Glutamatergic neuron (in vitro differentiated cells): ENCODE measurements at places on chromosomes 2 and 18. TPM values are rescaled to one million over a fixed set of nuclear protein-coding genes. Genes with fewer than 3 reads are reported as not detected.

Gene ACMSD
- total RNA-seq: not detected

Gene DNAH6
- 0.86 TPM for total RNA-seq

Gene CFC1
- 1.8 TPM for total RNA-seq

Gene GIGYF2
- 91.7 TPM for total RNA-seq

Gene SLC38A11
- not detected for total RNA-seq

Gene PCARE
- total RNA-seq: 0.66 TPM

GRCh38 chr2:86251840-86252266 lies 52.6 kb downstream of the MRPL35 start:
- H3K27ac ChIP-seq: no peak overlapping the region
- no peak overlapping the region for H3K4me3 ChIP-seq
- peaks cover 5% of the 10 kb centered on the region for H3K36me3 ChIP-seq

DNA sequence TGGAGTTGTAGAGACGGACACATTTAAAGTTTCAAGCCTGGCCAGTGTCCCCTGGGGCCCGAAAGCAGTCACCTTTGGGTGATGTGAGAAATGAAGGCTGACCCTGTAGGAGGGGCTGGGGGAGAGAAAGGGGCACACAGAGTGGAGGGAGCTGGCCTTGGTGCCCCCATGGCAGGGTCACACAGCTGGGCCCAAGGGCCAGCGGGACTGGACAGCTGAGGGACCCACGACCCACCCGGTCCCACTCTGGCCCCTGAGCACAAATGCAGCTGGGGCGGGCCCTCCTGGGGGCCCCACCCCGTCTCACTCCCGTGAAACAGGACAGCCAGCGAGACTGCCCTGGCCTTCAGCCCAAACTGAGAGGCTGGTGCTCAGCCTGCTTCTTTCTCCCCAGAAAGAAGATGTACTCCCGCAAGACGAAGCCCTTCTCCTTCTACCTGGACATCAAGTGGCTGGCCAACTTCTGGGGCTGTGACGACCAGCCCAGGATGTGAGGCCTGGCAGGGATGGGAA lies 6.1 kb downstream of the AGXT start:
- no peak overlapping the region for H3K4me3 ChIP-seq
- no peak for DNase-seq
- peaks cover 8% of the 10 kb centered on the region for H3K27me3 ChIP-seq
- H3K27ac ChIP-seq: no peak overlapping the region
- H3K36me3 ChIP-seq: no peaks in the 10 kb centered on the region

DNA sequence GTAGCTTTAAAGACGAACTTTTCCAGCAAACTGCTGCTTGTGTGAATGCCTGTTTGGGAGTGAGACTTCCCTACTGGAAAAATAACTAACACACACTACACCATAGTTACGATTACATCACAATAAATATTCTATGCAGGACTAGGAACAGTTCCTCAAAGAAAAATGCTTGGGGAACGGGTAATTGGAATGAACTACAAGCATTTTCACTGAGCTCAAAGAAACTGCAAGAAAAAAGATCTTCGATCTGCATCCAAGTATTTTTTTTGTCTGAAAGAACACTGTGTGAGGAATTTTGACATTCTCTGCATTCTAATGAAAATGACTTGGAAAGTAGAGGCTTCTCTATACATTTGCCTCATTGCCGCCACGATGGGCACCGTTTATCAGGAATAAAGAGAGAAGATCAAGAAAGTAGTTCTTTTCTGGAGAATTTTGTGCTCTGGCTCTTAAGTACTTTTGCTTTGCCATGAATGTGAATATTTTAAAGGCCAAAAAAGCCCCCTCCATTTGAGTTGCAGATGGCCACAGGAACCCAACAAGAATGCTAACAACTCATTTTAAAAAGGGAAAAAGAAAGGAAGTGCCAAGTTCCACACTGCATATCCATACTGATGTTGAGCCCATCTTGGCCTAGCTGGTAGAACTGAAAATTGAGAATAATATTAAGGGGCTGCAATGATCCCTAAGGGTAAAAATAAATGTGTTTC lies 13.6 kb downstream of the LYPD1 start:
- no peaks in the 10 kb centered on the region for H3K27me3 ChIP-seq
- no peak overlapping the region for H3K27ac ChIP-seq
- H3K4me1 ChIP-seq: peaks cover 1% of the 10 kb centered on the region
- no peak for DNase-seq

DNA sequence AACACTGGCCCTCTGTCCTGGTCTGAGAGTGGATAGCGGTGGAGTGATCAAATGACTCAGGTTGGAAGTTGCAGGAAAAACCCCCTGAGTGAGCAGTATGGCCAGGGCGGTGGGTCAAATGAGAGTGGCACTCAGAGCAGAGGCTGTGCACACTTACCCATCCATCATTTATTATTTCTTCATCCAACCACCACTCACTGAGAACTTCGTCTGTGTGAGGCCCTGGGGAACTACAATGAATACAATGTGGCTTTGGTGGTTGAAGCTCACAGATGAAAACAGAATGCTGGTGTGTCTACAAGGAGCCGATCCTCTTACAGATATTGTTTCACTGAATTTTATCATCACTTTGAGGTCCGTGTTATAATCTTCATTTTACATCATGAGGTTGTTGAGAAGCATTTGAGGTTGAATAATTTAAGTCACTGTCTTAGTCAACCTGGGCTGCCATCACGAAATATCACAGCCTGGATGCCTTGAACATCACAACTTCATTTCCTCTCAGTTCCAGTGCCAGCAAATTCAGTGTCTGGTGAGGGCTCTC lies 73.4 kb upstream of the ID2 start:
- no peak overlapping the region for H3K27ac ChIP-seq
- no peak overlapping the region for H3K4me3 ChIP-seq
- peaks cover 6% of the 10 kb centered on the region for H3K36me3 ChIP-seq
- no peak for DNase-seq

GRCh38 chr2:168188002-168188401 lies 59.4 kb downstream of the STK39 start:
- H3K4me1 ChIP-seq: peaks cover 22% of the 10 kb centered on the region
- no peaks in the 10 kb centered on the region for H3K27me3 ChIP-seq
- no peak for DNase-seq
- no peaks in the 10 kb centered on the region for H3K36me3 ChIP-seq
- H3K27ac ChIP-seq: no peak overlapping the region
- H3K4me3 ChIP-seq: no peak overlapping the region

DNA sequence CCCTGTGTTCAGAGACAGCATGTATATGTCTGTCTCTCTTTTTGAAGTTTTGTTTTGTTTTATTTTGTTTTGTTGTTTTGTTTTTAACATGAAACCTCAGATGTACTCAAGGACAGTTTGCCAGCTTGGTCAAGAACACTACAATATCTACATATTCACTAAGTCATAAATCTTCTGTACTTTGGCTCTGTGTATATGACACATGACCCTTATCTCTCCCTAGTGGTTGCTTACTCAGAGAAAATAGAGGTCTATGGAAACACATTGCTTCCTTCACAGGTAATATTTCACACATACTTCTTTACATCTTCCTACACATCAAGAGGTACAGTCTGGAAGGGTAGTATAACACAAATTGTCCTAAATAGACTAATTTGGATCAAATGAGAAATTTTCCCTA lies 312.6 kb upstream of the VRK2 start:
- no peaks in the 10 kb centered on the region for H3K27me3 ChIP-seq
- no peaks in the 10 kb centered on the region for H3K4me1 ChIP-seq
- no peak for DNase-seq
- no peak overlapping the region for H3K4me3 ChIP-seq
- no peak overlapping the region for H3K27ac ChIP-seq
- H3K36me3 ChIP-seq: no peaks in the 10 kb centered on the region

DNA sequence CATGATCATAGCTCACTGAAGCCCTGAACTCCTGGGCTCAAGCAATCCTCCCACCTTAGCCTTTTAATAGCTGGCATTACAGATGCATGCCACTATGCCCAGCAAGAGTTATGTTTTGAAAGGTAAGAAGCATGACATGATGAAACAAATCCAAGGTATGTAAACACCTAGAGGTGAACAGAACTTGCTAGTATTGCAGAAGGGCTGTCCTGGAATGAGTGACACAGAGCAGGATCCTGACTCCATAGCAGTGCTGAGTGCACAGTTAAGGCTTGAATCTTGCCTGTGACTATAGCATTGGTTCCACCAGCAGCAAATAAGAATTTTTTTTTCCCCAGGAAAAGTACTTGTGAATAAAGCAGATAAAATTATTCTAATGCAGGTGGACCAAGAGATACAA lies 309.5 kb downstream of the PIK3C3 start:
- H3K36me3 ChIP-seq: no peaks in the 10 kb centered on the region
- H3K4me3 ChIP-seq: no peak overlapping the region
- H3K4me1 ChIP-seq: peaks cover 15% of the 10 kb centered on the region
- no peaks in the 10 kb centered on the region for H3K27me3 ChIP-seq
- no peak overlapping the region for H3K27ac ChIP-seq
- no peak for DNase-seq

DNA sequence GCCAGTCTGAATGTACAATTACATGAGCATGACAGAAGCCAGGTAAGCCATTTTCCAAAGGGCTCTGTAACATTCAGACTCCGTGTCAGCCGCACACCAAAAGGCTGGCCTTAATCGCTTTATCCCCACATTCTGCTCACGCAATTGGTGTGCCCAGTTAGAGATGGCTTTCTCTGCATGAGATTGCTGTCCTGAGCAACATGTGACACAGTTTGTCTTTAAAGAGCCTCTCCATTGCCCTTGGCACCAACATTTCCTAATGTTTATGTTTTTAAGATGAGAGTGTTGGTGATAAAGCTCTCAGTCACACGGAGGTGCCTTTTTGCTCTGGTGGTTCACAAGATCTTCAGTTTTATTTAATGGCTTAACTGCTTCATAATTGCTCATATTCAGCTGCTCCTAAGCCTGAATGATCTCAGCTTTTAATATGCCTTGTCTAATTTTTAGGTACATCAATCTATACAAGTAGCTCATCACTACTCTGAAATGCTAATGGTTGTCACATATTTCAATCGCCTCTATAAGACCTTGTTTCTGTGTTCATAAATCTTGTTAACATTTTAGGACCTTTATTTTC lies 164.8 kb upstream of the ACVR2A start:
- no peak for DNase-seq
- peaks cover 3% of the 10 kb centered on the region for H3K27me3 ChIP-seq
- H3K27ac ChIP-seq: no peak overlapping the region
- no peak overlapping the region for H3K4me3 ChIP-seq
- peaks cover 28% of the 10 kb centered on the region for H3K4me1 ChIP-seq
- H3K36me3 ChIP-seq: peaks cover 4% of the 10 kb centered on the region

- no peaks in the 10 kb centered on the region for H3K36me3 ChIP-seq
Observed at GRCh38 chr2:50646226-50646625, 385.7 kb downstream of the NRXN1 start.

GRCh38 chr2:227748079-227748478 lies 2.4 kb downstream of the SCYGR8 start:
- H3K4me1 ChIP-seq: no peaks in the 10 kb centered on the region
- DNase-seq: peak; percentile 55
- no peak overlapping the region for H3K4me3 ChIP-seq
- H3K27me3 ChIP-seq: peaks cover 1% of the 10 kb centered on the region
- H3K36me3 ChIP-seq: no peaks in the 10 kb centered on the region

- H3K4me1 ChIP-seq: peaks cover 6% of the 10 kb centered on the region
- no peak overlapping the region for H3K27ac ChIP-seq
- DNase-seq: no peak
Observed at GRCh38 chr2:84964406-84965191, 6.4 kb upstream of the KCMF1 start.

DNA sequence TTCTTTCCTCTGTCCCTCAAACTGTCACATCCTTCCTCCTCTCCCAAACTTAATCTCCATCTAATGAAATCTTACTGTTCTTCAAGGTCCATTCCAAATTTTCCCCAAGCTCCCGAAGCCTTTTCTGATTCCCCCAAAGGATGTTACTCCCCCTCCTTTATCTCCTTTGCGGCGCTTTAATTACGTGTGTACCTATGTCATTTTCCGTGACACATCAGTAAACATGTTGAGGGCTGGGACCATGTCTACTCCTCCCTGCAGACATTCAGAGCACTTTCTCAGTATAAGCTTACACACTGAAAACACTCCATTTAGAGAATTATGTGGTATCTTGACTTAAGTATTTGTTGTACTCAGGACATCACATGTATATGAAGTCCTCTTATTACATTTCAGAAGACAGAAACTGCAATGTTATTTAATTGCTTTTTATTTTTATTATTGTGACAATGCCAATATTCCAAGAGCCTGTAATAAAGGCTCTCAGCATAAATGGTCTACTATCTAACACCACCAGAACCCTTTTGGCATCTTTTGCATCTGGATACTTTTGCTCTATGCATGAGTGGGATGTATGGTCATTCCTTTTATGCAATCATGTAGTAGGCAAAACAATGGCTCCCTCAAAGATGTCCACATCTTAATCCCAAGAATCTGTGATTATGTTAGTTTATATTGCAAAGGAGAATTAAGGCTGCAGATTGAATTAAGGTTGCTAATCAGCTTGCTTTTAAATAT lies 1.8 kb downstream of the NMI start:
- H3K27me3 ChIP-seq: no peaks in the 10 kb centered on the region
- H3K27ac ChIP-seq: no peak overlapping the region
- no peaks in the 10 kb centered on the region for H3K4me1 ChIP-seq
- H3K4me3 ChIP-seq: peak overlapping the region; percentile 17
- no peaks in the 10 kb centered on the region for H3K36me3 ChIP-seq
- DNase-seq: no peak

GRCh38 chr2:207107551-207107950 lies 58.2 kb downstream of the KLF7 start:
- peak overlapping the region; percentile 91 for H3K27ac ChIP-seq
- peak overlapping the region; percentile 71 for H3K4me3 ChIP-seq
- H3K36me3 ChIP-seq: peaks cover 5% of the 10 kb centered on the region
- peak; percentile 27 for DNase-seq
- H3K4me1 ChIP-seq: peaks cover 74% of the 10 kb centered on the region

DNA sequence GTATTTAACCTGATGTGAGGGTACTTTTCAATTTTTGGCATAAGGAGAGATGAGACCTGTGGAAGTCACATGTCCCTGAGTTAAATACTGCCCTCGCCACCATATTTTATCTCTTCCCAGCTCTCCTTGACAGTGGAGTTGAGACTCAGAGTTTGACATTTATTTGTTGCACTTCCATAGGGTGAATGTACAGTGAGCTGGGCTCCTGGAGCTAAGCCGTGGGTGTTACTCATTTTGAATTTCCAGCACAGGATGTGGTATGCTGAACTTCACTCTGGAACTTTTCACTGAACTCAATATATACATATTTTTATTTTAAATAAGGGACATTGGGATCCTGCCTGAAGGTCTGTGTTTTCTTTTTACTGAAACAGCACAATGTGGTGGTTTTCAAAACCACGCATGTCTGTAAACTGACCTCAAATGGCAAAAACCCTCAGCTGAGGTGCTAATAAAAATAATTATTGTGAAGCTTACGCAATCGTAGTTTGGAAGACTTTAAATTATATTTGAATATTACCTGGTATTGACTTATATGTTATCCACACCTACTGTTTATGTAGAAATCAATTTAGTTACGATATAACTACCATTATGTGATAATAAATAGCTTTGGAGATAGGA lies 12.1 kb downstream of the RNF144A start:
- no peak overlapping the region for H3K4me3 ChIP-seq
- H3K27ac ChIP-seq: no peak overlapping the region
- no peak for DNase-seq
- H3K4me1 ChIP-seq: peaks cover 37% of the 10 kb centered on the region
- peaks cover under 1% of the 10 kb centered on the region for H3K27me3 ChIP-seq
